ENCODE measurements at places on chromosomes 2 and 18.

- DNase-seq: peak; percentile 85
Observed at GRCh38 chr2:8680822-8681760, 765 bp upstream of the ID2 start.

DNA sequence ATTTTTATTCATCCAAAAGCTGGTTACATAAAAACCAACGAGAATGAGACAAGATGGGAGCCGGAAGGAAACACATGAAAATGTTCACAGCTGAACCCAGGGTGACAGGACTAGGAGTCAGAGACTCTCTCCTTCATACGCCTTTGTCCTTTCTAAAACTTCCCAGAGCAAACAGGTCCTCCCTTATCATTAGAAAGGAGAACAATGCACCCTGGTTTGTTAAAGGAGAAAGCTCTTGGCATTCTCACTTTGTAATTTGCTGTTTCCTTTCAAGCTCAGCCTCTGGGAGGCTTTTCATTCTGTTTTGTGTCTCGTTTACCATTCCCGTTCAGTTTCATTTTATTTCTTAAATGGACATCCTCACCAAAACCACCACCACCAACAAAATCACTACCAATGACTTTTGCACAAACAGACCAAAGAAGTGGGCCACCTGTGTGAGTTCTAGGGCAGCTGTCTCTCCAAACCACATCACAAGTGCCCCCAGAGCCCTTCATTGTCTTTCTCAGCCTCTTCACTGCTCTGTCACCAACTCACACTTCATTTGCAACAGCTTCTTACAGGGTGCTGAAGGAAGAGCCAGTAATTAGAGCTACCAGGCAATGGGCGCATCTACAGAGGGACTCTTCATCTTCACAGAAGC, 105.3 kb downstream of the HDAC4 start:
- DNase-seq: no peak

GRCh38 chr2:167249197-167249596, 360.9 kb downstream of the XIRP2 start:
- DNase-seq: no peak

GRCh38 chr2:77105008-77105407, 417.2 kb downstream of the LRRTM4 start:
- no peak for DNase-seq

- no peak for DNase-seq
Observed at GRCh38 chr2:203758841-203759689, 52.6 kb downstream of the CD28 start.

DNA sequence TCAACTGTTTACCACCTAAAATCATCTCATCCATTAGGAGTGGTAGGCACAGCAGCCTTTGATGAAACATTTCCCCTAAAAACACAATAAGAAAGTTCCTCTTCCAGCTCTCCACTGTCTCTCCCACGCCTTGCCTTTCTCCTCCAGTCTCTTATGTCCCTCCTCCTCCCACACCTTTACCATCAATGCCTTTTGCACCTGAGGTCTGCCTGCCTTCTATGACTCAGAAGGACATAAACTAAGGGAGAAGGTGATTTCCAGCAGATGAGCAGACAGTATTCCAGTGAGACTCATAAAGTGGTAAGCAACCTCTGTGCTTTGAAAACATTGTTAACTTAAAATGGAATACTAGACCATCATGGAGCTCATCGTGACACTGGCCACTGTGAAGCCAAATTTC, 34.2 kb upstream of the NDUFV2 start:
- no peak for DNase-seq

GRCh38 chr2:222887124-222887523, 26.3 kb downstream of the ACSL3 start:
- no peak for DNase-seq

- no peak for DNase-seq
Observed at GRCh38 chr2:48728840-48729239, 26.7 kb downstream of the LHCGR start.

GRCh38 chr2:196952936-196953335, 26.4 kb upstream of the PGAP1 start:
- no peak for DNase-seq

DNA sequence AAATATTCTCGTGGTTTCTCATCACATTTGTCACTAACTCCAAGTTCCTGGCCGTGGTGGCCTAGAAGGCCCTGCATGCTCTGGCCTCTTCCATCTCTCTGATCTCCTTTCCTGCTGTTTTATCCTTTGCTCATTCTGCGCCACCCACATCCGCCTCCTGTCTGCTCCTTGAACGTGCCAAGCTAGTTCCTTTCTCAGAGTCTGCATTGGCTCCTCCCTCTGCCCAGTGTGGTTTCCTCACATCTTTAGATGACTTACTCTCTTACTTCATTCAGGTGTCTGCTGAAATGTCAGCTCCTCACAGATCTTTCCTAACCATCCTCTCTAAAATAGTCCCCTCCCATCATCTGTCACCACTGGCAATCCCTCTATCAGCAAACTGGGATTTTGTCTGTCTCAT, 158.6 kb upstream of the RBMS1 start:
- no peak for DNase-seq

GRCh38 chr2:45330637-45331409, 280.2 kb downstream of the SRBD1 start:
- peak; percentile 52 for DNase-seq

- DNase-seq: no peak
Observed at GRCh38 chr2:3341336-3341735, 36.3 kb downstream of the EIPR1 start.

- DNase-seq: no peak
Observed at GRCh38 chr18:9791991-9792390, 83.9 kb downstream of the RAB31 start.

GRCh38 chr2:231138699-231139098, 13.9 kb upstream of the HTR2B start:
- DNase-seq: peak; percentile 88

DNA sequence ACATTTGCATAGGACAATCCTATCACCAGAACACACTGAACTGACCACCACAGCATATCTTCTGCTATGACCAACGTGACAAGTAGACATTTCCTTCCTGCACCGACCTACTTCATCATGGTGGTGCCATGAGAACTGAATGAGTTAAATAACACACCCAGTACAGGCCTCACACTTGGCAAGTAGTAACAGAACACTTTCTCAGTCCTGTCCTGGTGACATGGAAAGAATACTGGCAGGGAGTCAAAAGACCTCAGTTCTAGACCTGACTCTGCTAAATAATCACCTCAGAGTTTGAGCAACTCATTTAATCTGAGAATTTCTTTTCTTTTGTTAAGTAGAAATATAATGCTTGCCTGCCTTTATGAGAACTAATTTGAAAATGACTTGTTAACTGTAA, 186.3 kb upstream of the SMAD7 start:
- DNase-seq: no peak

DNA sequence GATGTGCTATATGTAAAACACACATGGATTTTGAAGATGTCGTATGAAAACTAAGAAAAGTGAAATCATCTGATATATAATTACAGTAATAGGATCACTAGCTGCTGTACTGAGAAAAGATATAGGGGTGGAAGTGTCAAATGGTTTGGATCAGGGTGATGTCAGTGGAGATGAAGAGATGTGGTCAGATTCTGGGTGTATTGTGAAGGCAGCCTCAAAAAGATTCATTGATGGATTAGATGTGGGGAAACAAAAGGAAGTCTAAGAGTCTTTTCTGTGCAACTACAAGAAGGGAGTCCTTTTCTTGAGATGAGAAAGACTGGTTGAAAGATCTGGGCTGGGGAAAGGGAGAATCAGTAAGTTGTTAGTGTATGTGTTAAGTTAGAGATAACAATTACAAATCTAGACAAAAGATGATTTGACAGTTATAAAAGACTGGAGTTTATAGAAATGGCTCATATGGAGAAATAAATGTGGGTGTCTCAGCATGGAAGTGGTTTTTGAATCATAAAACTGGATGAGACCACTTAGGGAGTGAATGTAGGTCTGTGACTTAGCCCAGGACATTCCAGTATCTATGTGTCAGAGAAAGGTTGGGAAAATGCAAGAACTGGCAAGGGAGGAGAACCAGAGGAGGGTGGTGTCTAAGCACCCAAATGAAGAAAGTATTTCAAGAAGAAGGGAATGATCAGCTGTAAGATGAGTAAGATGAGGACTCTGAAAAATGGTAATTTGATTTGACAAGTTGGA, 347.4 kb downstream of the PARD3B start:
- DNase-seq: no peak

All from SHP77 (cell line).